ENCODE measurements at places on chromosomes 1 and 21. TPM values are rescaled to one million over a fixed set of nuclear protein-coding genes. Genes with fewer than 3 reads are reported as not detected.
A peak's percentile ranks its signal among the peaks of the same experiment; 100 is the strongest.

The KLF18 gene
- total RNA-seq: not detected

DNA sequence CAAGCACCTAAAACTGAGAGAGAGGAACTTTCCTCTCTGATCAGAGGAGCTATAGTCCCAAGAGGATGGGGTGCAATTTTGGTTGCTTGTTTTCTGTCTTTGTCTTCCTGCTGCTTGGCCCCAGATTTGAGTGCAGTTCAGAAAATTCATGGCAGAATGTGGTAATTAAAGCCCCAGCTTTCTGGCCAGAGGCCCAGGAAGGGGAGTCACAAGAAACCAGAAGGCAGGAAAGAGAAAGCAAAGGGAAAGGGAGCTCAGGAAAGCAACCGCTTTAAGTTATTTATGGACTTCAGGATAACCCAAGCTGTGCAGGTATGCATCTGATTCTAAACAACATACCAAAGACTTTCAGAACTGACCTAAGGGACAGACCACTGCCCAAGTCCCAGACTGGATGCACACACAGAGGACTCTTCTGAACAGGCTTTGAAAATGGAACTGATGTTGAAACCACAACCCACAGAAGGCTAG lies 88.8 kb downstream of the ST3GAL3 start:
- peak; percentile 28 for DNase-seq

DNA sequence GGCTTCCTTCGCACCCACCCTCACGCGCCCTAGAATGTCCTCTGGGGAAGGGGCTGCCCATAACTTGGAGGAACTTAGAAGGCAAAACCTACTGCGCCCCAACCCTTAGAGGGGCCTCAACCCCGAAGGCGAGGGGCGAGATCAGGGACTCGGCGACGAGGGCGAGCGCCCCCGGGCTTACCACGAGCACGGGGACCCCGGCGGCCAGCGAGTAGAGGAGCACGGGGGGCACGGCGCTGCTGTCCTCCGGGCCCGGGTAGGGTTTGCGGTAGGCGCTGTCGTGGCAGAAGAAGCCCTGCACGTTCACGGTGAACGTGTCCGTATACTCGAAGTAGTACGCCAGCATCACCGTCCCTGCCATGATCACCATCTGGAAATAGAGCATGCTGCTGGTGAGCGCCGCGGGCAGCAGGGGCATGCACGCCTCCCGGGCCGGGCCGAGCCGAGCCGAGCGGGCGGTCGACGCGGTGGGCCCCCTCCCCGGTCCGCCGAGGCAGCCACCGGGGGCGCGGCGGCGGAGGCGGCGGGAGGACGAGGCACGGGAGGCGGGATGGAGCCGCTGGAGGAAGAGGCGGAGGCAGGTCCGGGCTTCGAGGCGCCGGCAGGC lies 304 bp downstream of the PLPPR5 start:
- no peak for DNase-seq

DNA sequence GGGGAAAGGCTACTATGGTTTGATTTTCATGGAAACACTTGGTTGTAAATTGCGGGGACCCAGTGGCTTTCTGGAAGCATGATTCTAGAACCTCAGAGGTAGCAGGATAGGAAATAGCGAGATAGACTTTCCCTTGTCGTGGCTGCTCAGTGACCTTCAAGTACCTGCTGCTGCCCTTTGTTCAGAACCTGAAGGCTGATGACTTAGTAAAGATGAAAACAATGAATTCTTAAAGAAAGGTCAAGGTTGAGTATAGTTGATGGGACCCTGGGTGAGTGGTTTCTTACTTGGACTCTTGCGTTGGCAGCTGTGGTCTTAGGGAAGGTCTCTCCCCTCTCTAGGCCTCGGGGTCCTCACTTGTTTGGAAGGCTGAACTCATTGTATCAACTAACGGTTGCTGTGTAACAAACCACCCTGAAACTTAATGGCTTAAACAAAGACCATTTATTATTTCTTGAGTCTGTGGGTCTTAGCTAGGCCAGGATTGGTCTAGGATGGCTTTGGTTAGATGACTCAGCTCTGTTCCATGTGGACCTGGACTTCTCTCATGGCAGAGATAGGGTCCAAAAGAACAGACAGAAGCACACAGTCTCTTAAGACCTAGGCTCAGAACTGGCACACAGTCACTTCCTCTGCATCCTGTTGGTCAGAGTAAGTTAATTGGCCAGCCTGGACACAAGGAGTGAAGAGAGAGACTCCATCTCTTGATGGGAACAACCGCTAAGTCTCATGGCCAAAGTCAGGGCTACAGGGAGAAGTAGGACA lies 89.2 kb upstream of the SELENON start:
- no peak for DNase-seq

DNA sequence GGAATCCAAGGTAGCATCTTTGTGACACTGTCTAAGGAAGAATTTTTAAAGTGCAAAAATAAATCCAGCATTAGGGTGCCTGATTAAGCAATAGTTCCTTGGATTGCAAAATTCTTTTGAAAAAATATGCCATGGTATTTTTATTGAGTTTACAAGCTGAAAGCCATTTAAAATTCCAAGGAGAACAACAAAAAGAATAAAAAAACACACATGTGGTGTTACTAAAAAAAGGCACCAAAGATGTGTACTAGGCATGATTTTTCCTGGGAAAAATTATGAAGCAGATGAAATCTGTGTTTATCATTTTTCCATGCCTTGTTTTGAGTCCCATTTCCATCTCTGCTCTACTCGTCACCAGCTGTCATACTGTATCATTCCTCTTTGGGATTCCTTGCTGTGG lies 157.0 kb upstream of the ZNHIT6 start:
- DNase-seq: peak; percentile 25

All from HFFc6 (cell line).